ENCODE measurements at places on chromosomes 16 and 17. TPM values are rescaled to one million over a fixed set of nuclear protein-coding genes. Genes with fewer than 3 reads are reported as not detected.

- DNase-seq = no peak
Observed at GRCh38 chr17:60297760-60298401, 94.1 kb downstream of the USP32 start.

- no peak for DNase-seq
Observed at GRCh38 chr16:1965396-1966001, 873 bp upstream of the RPS2 start.

DNA sequence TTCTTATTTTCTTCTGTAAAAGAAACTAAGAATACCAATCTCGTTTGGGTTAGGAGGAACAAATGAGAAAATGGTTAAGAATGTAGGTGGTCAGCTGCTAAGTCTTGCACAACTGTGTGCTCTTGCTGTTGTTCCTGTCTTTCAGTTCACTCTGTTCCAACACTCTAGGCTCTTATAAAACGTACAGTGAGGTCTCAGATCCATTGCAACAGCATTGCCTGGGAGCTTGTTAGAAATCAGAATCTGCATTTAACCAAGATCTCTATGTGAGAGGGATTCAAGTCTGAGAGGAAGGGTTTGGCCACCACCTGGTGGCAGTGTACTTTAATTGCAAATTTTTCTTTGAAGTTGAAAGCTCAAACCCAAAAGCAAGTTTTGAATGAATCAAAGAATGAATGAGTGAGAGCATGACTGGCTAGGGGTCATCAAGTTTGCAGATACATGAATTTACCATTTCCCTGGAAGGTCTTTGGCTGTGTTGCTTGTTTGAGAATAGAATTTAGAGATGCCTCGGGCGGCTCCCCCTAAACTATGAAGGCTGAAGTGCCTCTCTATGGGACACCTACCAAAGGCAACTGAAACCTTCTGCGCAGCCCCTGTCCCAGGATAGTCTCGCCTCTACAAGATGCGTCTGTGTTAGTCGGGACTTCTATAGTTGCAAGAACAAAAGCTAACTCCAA, 2.5 kb downstream of the ALOX15B start:
- peak; percentile 90 for DNase-seq

Gene ALOXE3
- not detected for total RNA-seq

Gene NPTX1
- total RNA-seq = 0.57 TPM

Measured in fibroblast of the aortic adventitia (primary cell).